Activated CD4-positive, alpha-beta T cell treated with anti-CD3 and anti-CD28 coated beads for 4 hours (primary cell): ENCODE measurements at places on chromosomes 1 and 21.

DNA sequence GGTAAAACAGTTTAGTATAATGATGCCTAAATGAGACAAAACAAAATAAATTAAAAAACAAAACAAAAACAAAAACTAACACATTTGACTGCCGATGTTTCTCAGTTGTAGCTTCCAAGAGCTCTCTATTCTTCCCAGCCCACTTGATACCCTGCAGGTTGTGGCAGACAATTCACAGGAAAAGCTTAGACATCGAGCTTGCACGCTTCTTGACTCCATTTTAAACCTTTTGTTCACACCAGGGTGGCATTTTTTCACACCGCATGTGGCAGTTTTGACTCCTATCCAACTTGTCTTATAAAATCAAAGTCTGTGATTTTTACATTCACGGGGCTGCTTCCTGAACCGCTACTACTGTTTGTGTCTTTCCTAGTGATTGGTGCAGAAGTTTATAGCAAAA lies 575.9 kb downstream of the USP25 start:
- DNase-seq: no peak

GRCh38 chr21:26977746-26978145 lies 10.9 kb upstream of the ADAMTS5 start:
- DNase-seq: no peak

DNA sequence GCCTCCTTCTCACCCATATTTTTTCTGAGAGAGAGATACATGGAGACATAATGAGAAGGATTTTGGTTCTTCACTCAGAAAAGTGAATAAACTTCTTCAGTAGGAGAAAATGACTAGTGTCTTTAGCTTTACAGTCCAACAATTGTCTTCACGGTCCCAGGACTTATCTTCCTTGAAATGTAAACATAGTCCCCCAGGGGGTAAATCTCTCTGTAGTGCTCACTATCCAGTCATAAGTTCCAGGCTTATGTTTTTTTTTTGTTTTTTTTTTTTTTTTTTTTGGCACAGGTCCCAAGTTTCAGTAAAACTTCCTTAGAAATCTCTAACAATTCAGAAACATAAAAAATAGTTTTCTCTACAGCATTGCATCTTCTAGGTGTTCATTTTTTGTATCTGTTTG lies 890.2 kb upstream of the B3GALT2 start:
- no peak for DNase-seq

DNA sequence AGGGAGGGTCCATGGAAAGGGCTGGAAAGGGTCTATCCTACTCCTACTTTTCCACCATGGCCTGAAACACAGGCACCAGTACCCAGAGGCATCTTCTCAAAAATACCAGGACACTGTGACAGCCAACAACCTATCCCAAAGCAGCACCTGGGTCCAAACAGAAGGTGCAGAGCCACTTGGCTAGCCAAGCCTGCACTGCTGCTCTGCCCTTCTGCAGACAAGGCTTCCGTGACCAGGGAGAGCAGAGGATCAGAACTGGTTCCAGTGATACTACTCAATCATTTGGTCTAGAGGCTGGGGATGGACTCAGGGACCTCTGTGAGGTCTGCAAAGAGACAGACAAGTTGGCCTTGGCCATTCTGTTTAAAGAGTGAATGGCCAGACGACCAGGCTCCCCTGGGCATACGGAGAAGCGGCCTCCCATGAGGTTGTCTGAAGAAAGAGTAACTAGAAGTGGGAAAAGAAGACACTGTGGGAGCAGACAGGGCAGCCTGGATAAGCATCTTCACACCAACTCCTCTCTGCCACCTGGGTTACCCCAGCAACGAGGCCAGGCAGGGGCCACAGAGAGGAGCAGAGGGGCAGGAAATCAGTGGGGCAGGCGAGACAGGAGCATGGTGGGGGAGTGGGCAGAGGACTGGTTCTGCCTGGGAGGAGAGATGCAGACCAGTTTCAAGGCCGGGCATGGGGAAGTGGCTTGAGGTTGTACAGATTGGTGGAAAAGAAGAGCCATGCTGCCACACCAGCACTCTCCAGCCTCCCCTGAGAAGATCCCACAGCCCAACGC lies 5.7 kb downstream of the KCNN3 start:
- DNase-seq: no peak

DNA sequence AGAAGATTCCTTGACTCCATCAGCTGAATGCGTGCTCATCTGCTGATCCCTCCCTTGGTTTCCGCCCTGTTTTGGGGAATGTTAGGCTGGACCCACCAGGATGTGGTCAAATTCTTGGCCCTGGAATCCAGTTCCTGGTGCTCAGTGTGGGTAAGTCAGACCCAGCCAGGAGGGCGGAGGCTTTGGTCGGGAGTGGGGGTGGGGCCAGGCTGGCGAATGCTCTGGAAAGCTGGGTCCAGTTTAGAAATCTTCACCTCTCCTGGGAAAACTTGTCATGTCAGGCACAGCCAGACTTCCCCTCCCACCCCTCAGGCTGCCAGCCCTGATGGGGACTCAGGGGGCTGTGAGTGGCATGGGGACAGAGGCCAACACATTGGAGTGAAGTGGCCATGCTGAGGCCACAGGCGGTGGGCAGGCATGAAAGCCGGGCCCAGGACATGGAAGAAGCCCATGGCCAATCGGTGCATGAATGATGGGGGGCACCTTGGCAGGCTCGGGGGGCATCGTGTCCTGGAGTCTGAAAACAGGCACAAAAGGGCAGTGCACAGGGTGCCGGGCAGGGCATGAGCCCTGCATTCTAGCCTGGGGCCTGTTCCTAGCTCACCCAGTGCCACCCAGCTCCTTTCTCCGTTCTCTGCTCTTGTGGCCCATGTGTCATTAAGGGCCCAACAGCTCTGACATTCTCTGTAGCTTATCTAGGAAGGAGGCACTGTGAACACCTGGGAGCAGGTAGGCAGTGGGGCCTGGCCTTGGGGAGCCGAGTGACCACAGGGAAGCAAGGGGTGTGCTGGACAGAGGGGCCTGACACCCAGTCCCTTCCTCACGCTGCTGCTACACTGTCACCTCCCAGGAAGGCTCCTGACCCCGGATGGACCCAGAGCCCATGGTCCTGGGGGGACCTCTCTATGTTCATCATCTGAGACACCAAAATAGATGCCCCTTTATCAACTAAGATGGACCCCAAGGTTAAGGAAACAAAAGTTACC lies 14.6 kb upstream of the PADI1 start:
- no peak for DNase-seq

DNA sequence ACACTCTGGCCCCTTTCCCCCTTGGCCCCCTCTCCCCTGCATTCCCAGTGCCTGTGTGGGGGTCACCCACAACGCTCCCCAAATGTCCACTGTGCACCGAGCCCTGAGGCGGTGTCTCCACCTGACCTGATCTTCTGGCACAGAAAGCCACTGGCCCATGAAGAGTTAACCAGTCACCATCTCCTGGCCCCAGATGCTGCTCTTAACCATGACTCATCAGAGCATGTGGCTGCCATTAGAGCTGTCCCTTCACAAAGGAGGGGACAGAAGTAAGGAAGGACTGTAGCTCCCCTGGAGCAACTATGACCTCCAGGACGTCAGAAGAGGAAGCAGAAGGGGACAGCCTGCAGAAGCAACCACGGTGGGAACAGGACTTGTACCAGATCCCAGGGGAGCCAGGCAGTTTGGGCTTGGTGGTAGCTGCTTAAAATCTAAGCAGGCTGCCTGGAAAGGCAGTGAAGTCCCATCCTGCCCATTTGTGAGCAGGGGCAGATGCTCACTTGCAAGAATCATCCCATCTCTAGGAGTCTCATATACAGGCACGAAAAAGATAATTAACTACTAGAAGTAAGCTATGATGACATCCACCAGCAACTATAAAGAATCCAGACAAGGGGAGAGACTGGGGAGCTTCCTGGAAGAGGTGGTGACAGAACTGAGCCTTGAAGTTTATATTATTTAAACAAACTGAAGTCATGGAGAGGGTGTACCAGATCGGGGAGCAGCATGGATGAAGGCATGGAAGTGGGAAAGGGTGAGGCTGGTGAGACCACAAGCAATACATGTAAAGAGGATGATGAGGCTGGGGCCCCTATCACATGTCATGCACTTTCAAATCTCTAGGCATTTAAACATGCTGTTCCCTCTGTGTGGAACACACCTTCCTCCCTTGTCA lies 1.1 kb upstream of the TTC39A start:
- no peak for DNase-seq

DNA sequence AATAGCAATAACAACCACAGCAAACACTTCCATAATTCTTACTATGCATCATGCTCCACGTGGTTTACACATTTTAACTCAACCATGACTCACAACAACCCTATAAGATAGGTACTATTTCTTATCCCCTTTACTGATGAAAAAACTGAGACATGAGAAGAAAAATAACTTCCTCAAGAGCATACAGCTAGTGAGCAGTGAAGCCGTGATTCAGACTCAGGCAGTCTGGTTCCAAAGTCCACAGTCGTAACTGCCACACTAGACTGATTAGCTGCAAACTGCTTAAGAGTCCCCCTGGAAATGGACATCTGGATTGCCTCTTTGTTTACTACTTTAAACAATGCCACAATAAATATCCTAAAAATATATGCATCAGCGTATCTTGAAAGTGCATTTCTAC lies 55.7 kb downstream of the PLD5 start:
- no peak for DNase-seq

GRCh38 chr21:41961282-41961701 lies 7.5 kb upstream of the C2CD2 start:
- DNase-seq: no peak

DNA sequence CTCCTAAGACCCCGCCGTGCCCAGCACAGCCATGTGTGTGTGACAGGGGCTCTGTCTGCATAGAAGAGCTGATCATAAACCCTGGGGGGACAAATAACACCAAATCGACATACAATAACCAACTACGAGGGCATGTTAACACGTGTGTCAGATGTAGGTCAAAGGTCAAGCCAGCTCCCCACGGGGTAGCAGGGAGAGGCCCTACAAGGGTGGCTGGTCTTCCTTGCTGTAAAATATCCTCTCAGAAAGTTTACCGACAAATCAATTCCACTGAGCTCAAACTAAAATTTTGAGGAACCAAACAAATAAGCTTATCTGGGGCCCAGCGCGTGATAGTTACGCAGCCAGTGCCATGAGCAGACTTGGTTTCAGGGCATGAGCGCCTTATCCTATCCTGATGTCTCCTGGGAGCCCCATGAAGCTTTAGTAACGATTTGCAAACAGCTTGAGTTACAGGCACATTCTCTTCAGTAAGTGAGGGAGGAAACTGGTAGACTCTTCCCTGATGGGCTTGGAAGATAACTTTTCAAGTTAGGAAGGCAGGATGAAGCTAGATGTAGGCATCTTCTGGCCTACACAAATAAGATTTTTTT lies 2.7 kb upstream of the TMPRSS3 start:
- no peak for DNase-seq

GRCh38 chr1:53548031-53548491 lies 88.9 kb downstream of the DMRTB1 start:
- no peak for DNase-seq
